ENCODE measurements at places on chromosomes 3 and 15.
A peak's percentile ranks its signal among the peaks of the same experiment; 100 is the strongest.

GRCh38 chr3:14273901-14274611 lies 95.4 kb downstream of the LSM3 start:
- DNase-seq = no peak

GRCh38 chr15:35857567-35858226 lies 311.7 kb upstream of the DPH6 start:
- no peak for DNase-seq

DNA sequence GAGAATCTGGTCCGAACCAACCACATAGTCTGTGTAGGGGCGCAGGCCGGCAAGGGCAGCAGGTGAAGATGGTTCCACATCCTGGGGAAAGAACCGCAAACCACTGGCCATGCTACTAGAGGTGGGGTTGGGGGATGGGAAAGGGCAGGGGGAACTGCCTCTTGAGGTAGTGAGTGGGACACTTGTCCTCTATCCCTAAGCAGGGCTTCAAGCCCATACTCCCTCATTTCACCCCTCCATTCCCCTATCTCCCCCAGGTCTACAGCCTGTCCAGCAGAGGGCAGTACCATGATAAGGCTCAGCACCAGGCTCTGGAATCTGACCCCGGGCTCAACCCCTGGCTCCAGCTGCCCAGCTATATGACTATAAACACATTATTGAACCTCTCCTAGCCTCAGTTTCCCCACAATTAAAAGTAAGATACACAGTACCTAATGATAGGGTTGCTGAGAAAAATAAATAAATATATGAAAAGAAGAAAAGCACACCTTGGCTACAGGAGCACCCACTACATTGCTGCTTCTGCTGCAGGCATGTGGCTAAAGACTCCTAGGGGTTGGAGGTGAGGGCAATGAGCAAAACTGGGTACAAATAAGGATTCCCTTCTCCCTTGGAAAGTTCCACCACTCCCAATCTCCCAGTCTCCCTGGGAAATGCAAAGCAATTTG lies 6.3 kb downstream of the GORASP1 start:
- no peak for DNase-seq

GRCh38 chr3:66402596-66403290 lies 98.1 kb downstream of the LRIG1 start:
- no peak for DNase-seq

DNA sequence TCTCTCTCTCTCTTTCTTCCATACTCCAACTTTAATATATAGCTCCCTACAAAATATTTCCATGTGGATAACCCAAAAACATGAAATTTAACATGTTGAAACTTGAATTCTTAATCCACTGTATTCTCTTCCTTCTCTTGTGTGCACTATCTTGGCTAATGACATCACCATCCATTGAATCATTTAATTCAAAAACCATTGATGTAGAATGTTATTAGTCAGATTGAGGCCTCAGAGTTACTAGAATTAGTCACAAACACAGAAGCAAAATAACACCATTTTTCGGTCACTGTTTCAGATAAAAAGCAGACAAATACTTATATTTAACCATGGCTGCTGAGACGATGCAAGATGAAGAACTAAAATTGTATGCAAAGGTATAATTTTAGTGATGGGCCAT lies 256.9 kb upstream of the LRRC3B start:
- no peak for DNase-seq

GRCh38 chr3:184156522-184156955 lies 1.4 kb downstream of the DVL3 start:
- peak; percentile 65 for DNase-seq

- no peak for DNase-seq
These were observed 38.6 kb upstream of the RBMS3 start for GRCh38 chr3:29242296-29242695.

- DNase-seq = no peak
These were observed 205.0 kb downstream of the LPP start for GRCh38 chr3:188358787-188359493.

DNA sequence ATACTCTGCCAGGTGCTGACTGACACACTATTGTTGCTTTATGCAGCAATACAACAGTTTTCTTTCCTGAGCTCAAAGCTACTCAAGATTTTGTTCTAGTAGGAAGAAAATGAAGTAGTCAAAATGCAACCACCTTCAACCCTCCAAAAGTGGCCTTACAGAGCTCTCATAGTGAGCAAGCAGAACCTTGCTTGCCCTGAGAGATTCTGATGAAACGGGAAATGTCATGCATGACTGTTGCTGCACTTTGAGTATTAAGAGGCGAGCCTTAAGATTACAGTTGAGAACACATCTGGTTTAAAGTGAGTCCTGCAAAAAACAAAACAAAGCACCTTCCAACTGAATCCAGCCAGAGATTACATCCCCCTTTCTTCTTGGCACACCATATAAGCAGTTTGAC lies 29.7 kb downstream of the MINDY4B start:
- DNase-seq = no peak

GRCh38 chr3:46907271-46907670 lies 29.8 kb downstream of the PTH1R start:
- DNase-seq = no peak

GRCh38 chr15:78290222-78290621 lies 9.2 kb downstream of the SKIC8 start:
- no peak for DNase-seq

DNA sequence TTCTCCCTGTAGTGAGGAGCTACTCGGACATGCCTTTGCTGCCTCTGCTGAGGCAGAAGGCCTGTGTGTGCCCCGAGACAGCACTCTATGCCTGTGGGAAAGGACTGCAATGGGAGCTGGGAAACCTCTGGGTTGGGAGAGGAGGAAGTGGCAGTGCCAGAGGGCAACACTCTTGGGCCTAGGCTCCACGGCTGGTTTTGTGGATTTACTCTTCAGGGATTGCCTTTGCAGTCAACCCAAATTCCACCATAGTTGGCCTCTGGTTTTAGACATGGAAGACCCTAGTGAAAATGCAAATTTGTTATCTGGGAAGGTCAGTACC lies 46.8 kb downstream of the ITGA11 start:
- DNase-seq = no peak

- DNase-seq = no peak
These were observed 367.6 kb upstream of the PLSCR5 start for GRCh38 chr3:146972726-146973125.

DNA sequence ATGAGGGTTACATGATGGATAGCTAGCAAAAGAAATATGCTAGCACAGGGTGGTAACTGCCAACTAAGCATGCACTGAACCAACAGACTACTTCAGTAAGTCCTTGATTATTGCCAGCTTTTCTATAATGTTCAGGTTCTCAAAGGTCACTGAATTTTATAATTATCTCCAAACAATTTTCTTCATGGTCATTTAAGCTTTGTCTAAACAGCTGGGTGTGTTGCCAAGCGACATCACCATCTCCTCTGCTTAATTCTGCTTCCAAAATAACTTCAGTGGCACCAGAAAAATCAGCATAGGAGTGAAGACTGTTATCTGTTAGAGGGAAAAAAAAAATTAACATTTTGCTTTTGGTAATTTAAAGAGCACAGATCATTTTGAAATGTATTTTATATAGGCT lies 54.6 kb upstream of the TOP2B start:
- DNase-seq = no peak

DNA sequence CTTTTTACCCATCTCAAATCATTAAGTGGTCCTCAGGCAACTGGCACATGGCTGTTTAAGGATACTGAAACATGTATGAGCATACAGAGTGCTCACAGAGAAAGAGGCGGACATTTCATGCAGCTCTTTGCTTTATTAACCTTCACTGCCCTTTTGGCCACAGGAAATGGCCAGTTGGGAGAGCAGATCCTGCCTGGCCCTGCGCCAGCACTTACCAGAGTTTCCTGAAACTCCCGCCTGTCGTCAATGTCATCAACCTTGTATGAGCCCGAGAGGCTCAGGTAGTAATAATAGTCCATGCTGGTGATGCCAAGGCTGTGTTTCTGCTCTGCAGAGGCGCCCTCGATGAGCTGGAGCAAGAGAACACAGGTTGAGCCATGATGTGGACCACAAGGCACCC lies 17.8 kb downstream of the LDHAL6B start:
- DNase-seq = no peak

DNA sequence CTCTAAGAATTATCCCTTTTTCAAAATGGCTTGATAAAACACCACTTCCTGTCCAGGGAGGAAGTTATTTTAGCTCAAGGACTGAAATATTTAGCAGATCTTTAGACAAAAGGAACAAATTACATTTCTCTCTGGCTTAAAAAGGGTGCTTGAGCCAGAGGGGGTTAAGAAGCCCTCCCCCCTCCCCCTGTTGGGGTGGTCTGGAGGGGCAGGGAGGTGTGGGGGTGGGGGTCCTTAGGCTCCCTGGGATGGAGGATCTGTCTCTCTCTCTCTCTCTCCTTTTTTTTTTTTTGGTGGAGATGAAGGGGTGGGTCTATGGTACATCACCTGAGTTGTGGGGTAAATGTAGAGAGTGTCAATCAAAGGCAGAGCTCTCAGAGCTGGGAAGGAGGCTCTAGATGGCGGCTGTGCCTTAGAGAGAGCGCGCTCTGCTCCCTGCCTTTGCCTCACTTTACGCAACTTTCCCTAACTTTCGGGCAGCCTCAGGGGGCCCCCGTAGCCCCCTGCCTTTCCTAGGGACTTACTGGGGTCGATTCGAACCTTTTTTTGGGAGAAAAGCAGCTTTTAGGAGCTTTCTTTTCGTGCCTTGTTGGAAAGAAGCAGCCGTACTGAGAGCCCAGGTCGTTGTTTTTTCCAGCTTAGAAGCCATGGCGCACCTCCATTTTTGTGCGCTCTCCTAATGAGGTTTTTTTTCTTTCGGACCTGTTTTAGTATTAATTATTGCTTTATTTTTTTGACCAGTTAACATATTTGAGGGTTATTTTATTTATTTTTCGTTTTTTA lies at the start of gene CHD2:
CHD2 (plus strand) TSS at position 377 of the 783 bp plus-strand sequence. CDS start 914 bp downstream, outside the sequence.
- DNase-seq = peak; percentile 63

DNA sequence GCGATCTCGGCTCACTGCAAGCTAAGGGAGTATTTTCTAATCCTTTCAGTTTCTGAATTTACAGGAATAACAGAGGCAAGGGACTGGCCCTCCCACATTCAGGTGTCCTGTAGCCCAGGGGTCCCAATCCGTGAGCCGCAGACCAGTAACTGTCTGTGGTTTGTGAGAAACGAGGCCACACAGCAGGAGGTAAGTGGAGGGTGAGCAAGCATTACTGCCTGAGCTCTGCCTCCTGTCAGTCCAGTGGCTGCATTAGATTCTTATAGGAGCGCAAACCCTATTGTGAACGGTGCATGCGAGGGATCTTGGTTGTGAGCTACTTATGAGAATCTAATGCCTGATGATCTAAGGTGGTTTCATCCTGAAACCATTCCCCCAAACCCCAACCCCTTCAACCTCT lies 5.0 kb upstream of the IL17RC start:
- DNase-seq = no peak

GRCh38 chr15:65335278-65336055 lies 31.0 kb downstream of the RNU5B-1 start:
- no peak for DNase-seq

DNA sequence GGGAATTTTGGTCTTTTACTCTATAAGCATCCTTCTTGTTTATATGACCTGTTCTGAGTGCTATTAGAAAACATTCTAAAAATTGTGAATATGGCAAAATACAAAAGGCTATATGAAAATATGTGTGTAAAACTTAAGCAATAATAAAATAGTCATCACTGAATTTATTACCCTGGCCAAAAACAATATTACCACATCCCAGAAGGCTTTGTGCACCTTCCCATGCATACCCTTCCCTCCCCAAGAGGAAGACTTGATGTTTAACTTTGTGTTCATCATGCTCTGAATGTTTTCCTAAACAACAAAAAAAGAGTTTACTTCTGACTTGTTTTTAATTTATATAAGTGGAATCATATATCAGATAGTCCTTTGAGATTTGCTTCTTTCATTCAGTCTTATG lies 155.1 kb upstream of the TNIK start:
- no peak for DNase-seq

- DNase-seq = peak; percentile 97
These were observed 730.2 kb downstream of the TUSC7 start for GRCh38 chr3:117439812-117440211.

DNA sequence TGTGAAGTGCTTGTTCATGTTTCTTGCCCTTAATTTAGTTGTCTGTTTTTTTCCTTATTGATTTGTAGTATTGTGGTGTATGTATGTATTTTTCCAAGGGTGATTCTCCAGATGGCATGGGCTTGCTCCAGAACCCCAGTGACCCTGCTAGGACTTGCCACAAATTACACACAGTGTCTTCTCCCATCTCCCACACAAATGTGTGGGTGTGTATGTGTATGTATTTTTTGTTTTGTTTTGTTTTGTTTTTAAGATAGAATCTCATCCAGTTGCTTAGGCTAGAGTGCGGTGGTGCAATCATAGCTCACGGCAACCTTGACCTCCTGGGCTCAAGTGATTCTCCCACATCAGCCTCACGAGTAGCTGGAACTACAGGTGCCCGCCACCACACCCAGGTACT lies 36.2 kb upstream of the ARID3B start:
- no peak for DNase-seq

DNA sequence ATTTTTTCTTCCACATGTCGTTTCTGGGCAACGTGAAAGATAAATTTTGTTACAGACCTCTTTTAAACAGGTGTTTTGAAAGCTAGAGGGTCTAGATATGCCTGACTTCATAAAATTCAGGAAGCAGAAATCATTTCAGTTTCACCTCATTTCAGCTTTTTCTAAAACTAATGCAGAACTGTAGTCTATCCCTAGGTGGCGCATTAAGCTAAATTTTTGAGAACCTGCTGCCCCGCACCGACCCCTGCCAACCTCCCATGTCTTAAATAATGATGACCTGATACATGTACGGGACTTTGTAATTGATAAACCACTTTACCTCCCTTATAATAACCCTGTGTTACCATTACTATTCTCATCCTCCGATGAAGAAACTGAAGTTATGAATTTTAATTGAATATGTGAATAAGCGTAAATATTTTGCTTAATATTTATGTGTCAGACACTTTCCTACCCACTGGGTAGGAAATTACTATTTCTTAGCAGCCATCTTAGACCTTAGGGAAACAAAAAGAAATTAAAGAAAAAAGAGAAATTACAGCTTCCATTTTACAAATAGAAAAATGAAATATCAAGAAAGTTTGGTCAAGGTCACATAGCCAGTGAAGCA lies 78.7 kb upstream of the GCNT3 start:
- DNase-seq = peak; percentile 60

DNA sequence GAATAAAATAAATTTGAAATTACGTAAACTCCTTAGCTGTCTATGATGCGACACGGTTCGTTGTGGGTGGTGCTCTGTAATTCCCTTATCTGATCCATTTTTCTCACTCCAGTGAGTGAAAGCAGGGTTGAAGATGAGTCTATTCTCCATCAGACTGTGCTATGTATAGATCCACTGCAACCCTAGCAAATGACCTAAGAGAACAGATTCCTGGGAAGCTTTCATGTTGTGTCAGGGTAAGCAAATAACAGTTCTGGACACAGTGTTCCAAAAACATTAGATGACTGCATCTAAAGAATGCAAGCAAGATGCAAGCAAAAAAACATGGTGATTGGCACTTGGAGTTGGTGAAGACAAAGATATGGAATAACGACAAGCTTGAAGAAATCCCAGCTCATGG lies 239.3 kb downstream of the SLC9A9 start:
- no peak for DNase-seq

Measured in NCI-H1105 (cell line).